ENCODE measurements at places on chromosomes 12 and 14.

- no peak for DNase-seq
Measured at GRCh38 chr12:124376435-124376834, 81.5 kb downstream of the RFLNA start.

- no peak for DNase-seq
Measured at GRCh38 chr14:53851394-53852090, 105.1 kb downstream of the BMP4 start.

- no peak for DNase-seq
Measured at GRCh38 chr12:80038062-80038560, 61.2 kb upstream of the OTOGL start.

- DNase-seq, result peak; percentile 57
Measured at GRCh38 chr12:79326222-79326621, 364.5 kb downstream of the PAWR start.

DNA sequence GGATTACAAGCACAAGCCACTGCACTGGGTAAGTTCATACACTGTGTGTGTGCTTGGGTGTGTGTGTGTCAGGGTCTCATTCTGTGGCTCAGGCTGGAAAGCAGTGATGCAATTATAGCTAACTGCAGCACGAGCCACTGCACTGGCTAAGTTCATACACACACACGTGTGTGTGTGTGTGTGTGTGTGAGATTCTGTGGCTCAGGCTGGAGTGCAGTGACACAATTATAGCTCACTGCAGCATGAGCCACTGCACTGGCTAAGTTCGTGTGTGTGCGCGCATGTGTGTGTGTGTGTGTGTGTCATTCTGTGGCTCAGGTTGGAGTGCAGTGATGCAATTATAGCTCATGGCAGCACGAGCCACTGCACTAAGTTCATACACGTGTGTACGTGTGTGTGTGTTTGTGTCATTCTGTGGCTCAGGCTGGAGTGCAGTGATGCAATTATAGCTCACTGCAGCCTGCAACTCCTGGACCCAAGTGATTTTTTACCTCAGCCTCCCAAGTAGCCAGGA is 85.4 kb downstream of the HECTD1 start:
- DNase-seq, result no peak

DNA sequence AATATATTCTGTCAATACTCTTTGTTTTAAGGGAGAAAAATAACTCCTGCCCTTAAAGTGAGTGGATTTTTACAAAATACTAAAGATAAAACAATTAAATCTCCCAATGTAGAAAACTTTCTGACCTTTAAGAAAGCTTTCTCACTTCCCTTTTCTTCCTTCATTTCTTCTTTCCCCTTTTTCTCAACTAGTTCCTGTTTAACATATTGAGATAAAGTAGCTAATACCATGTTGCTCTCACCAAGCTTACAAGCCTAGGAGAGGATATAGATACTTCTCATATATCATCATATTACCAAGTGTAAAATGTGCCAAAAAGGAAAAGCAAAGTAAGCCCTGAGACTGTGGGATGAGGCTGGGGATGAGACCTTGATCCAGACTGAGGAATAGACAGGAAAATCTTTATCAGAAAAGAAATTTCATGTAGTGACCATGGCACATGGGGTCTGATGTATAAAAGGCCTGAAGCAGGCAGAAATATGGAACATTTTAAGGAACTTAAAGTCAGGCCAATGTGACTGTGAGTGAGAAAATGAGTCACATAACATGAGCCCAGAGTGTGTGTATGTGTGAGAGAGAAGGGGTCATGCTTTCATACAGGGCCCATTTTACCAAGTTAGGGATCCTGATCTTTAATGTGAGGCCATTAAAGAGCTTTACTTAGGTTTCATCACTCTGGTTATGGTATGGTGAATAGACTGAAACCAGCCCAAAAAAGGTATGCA is 1.6 kb upstream of the RPL10L start:
- no peak for DNase-seq

DNA sequence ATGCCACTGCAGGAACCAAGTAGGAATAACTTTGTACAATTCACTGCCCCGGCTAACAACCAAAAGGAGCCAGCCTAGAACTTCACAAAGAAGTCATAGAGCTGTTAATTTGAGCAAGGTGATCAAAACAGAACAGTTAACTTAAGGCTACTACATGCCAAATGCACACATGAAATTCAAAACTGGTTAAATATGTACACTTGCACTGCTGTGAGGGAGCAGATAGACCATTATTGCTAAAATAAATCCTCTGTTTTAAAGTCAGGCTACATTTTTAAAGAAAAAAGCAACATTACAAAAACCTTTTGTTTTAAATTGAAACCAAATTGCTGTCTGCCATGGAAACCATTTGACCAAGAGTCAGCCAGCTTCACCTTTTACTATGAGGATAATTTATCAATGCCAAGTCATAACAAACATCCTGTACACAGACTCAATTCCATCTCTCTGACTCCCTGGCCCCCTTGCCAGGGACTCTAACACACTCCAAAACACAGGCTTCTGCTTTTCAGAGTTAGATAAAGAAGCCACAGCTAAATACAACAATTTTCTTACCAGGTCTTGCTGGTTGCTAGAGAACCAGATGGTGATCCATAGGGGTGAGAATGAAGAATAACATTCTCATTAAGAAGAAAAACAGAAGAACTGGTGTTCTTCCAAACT is 84.0 kb downstream of the LRP6 start:
- peak; percentile 70 for DNase-seq

GRCh38 chr14:22231018-22231417 is 358.0 kb downstream of the DAD1 start:
- DNase-seq, result no peak

GRCh38 chr12:27899151-27899661 is 73.3 kb downstream of the PTHLH start:
- no peak for DNase-seq

DNA sequence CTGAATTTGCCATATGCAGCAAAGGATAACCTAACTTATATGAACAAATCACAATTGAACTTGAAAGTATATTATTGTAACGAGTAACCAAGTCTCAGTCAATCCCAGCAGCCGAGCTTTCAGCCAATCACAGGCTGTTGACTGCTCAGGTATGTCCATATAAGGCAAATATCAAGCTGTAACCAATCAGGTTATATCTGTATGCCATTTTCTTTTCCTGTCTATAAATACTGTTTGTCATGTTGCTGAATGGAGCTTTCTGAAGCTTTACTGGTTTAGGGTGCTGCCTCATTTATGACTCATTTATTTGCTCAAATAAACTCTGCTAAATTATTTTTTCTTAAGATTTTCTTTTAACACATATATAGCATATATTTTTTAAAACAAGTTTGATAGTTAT is 1059.5 kb downstream of the GALC start:
- no peak for DNase-seq

- DNase-seq, result no peak
Measured at GRCh38 chr12:56768424-56768823, 5.3 kb downstream of the HSD17B6 start.

GRCh38 chr14:60922050-60922449 is 58.8 kb downstream of the TRMT5 start:
- peak; percentile 84 for DNase-seq

GRCh38 chr12:51845482-51845881 is 3.0 kb downstream of the FIGNL2 start:
- DNase-seq, result no peak

- no peak for DNase-seq
Measured at GRCh38 chr12:112131686-112132085, 6.3 kb downstream of the TRAFD1 start.

GRCh38 chr12:64522807-64523206 is 70.9 kb downstream of the TBK1 start:
- no peak for DNase-seq

- DNase-seq, result no peak
Measured at GRCh38 chr12:123897221-123897620, 75.4 kb downstream of the CCDC92 start.

- peak; percentile 48 for DNase-seq
Measured at GRCh38 chr12:7190268-7191055, 976 bp downstream of the PEX5 start.

DNA sequence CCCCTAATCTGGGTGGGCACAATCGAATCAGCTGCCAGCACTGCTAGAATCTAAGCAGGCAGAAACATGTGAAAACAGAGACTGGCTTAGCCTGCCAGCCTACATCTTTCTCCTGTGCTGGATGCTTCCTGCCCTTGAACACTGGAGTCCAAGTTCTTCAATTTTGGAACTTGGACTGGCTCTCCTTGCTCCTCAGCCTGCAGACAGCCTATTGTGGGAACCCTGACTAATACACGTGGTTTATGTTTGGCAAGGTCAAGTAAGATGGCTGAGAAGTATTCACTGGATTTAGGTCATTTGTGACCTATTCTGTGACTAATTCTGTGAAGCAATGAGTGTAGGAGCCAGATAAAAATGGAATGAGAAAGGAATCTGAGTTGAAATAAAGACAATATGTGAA is 11.0 kb downstream of the GPR135 start:
- DNase-seq, result no peak

DNA sequence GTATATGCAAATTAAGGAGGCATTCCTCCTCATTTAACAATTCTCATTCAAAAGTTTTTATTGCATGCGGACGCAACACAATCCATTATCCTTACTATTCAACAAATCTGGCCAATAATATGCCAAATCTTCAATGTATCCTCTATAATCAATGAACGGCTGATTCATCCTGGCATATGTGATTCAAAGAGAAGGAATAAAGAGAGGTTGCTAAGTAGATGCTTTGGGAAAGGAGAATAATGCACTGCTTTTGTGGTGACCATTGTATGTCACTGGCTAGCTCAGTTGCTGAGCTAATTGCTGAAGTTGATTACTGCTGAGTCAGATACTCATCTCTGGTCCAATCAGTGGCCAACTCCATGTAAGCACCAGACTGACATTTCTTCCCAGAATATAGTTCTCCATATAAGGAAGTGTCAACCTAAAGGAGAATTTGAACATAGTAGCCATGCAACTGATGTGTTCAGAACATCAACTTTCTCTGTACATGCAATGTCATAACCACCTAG is 148.0 kb downstream of the PDZRN4 start:
- no peak for DNase-seq

DNA sequence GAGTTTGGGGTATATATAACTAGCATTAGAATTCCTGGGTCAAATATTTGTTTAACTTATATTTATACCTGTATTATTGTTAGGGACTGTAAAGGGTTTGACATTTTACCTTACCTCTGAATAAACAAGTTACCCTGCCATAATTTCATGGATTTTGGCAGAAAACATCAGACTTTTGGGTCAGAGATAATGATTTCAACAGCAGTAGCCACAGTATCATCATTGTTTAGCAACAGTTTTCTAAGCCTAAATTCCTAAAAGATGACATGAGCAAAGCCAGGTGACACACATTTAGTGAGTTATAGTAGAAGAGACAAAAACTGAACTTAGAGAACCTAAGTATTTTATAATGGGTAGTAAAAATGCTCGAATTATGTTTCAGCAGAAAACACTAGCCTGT is 954.4 kb downstream of the TRHDE start:
- no peak for DNase-seq
